ENCODE measurements at places on chromosomes 11 and 22.

DNA sequence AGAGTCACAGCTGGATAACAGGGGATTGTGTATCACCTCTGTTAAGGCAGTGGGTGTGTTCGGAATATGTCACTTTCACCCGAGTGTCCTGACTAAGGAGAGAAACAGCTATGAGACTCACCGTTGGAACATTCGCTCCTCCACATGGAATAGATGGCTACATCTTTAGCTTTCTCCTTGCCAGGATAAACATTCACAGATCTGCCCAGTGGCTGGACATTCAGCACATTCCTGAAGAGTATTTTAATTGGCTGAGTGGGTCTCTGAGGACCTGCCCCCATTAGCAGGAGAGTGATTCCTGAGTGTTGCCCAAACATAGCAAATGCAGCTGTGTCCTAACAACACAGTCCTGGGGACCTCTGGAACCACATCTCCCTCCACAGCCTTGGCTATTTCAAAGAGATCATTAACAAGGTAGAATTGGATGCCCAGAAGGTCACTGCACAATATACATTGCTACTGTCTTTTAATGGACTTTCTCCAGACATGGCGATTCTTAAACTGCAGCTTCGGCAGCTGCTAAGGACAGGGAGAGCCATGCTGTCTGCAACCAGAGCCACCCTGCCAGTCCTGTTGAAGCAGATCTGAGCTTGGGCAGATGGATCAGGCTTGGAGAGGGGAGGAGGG lies 435.0 kb upstream of the CADM1 start:
- DNase-seq: no peak

DNA sequence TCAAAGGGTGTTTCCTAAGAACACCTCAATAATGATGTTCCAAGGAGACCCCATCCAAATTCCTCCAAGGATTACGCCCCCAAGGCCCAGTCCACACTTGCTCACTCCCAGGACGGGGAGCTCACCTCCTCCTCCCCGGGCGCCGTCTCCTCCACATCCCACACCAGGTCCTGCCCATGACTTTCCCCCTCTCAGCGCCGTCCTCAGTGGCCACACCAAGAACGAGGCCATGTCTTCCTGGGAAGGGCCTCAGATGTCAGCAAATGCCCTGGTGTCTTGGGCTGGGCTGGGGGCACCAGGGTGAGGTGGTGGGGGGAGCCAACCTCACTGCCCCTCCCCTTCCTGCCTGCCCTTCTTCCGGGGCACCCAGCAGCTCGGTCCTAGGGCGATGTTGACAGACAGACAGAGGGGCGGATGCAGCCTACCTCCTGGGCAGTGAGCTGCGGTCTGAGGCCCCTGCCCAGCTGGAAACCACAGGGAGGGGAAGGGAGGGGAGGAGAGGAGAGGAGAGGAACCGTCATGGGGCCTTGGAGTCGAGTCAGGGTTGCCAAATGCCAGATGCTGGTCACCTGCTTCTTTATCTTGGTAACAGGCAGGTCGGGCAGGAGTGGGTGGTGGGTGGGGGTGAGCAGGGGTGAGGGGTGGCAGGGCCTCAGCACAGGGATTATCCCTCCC lies at the start of the genes C11orf21 and TSPAN32:
Gene C11orf21 (minus strand): TSS at position 288 of the 675 bp plus-strand sequence. CDS start 110 bp downstream, at position 178.
Gene TSPAN32 (plus strand): TSS at position 383 of the 675 bp plus-strand sequence. CDS start 137 bp downstream, at position 520.
- DNase-seq: peak; percentile 57

DNA sequence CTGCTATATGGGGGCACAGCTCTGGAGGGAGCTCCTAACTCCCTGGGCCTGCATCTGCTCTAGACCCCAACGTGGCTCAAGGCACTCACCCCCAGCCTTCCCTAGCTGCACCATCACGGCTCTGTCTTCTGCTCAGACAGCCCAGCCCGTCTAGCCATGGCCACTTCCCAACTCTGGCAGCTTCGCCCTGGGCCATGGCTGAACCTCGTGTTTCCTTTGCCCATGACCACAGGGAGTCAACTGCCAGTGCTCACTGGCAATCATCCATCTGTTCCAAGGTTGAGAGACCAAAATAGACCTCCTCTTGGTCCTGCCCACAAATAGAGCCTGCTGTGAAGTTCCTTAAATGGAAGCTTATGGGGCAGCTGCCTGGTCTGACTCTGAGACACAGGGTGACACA lies 5.4 kb downstream of the LMO1 start:
- no peak for DNase-seq

- DNase-seq: peak; percentile 40
Measured at GRCh38 chr11:36131721-36132397, 157.4 kb downstream of the COMMD9 start.

- DNase-seq: peak; percentile 100
Measured at GRCh38 chr22:41621099-41621910, at the start of gene XRCC6. XRCC6 (plus strand) TSS chr22:41621295; CDS start chr22:41622005, 710 bp downstream.

DNA sequence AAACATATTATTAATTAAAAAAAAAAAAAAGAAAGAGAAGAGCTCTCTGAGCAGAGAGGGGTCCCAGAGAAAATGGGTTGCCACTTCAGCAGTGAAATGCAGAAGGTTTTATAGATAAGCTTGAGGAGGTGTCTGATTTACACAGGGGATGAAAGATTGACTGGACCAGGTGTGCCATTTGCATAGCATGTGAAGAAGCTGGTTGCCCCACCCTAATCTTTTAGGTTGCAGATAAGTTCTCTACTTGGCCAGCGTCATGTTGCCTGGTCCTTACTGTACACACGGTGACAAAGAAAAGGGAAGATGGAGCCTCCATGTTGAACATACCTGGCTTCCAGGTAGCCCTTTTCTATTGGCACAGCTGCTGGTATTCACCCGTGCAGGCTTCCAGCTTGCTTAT lies 41.4 kb downstream of the MS4A2 start:
- no peak for DNase-seq

DNA sequence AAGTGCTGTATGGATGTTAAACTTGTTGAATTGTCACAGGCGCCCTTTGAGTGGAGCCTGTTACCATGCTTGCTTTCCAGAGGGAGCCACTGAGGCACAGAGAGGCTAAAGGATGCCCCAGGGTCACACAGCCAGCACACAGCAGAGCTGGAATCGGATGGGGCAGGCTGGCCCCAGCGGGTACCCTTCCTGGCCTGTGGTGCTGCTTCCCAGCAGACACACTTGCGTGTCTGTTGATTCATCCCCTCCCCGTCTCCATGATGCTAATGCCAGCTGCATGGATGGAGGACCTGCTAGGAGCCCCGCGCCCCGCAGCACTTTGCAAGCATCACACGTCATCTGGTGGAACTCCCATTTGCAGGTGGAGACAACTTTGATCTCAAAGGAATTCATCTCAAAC lies 52.4 kb upstream of the SHISAL1 start:
- DNase-seq: no peak

GRCh38 chr11:70471254-70471653 lies 72.9 kb downstream of the CTTN start:
- peak; percentile 65 for DNase-seq

Measured in hematopoietic multipotent progenitor cell treated with erythropoietin and hydrocortisone succinate and interleukin-3 and kit ligand, for 17 days (in vitro differentiated cells).